ENCODE measurements at places on chromosomes 2 and 18.

DNA sequence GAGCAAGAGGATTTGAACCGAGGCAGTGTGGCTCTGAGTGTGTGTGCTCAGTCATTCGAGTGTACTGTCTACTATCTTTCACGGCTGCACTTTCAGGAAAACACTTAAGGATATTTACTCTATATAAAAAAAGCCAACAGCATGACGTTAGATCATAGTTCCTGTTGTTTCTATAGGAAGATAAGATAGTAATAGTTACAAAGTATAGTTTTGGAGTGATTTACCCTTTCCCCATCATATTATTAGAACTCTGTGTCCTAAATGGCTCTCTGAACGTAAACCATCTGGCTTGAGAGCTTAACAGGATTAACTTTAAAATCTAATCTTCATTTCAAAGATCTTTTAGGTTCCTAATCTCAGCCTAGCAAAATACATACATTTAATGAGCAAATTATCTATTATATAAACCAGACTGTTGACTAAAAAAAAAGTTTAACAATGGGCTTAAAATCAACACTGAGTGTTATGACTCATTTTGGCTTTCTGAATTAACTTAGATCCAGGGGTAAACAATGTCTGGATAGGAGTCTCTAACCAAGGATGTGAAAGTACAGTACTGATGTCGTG is 150.3 kb upstream of the DNMT3A start:
- DNase-seq = no peak

- DNase-seq = no peak
Measured at GRCh38 chr2:236177604-236177966, 9.4 kb upstream of the GBX2 start.

DNA sequence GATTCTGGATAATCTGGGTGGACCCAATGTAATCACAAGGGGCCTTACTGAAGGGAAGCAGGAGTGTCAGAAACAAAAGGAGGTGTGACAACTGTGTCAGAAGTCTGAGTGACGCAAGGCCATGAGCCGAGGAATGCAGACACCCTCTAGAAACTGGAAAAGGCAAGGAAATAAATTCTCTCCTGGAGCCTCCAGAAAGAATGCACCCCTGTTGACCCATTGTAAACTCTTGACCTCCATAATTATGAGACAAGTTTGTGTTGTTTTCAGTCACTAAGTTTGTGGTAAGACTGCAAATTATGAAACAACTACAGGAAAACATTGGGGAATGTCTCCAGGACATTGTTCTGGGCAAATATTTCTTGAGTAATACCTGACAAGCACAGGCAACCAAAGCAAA is 47.3 kb upstream of the B3GNT7 start:
- no peak for DNase-seq

GRCh38 chr2:42792087-42792582 is 248 bp downstream of the HAAO start:
- DNase-seq = no peak

DNA sequence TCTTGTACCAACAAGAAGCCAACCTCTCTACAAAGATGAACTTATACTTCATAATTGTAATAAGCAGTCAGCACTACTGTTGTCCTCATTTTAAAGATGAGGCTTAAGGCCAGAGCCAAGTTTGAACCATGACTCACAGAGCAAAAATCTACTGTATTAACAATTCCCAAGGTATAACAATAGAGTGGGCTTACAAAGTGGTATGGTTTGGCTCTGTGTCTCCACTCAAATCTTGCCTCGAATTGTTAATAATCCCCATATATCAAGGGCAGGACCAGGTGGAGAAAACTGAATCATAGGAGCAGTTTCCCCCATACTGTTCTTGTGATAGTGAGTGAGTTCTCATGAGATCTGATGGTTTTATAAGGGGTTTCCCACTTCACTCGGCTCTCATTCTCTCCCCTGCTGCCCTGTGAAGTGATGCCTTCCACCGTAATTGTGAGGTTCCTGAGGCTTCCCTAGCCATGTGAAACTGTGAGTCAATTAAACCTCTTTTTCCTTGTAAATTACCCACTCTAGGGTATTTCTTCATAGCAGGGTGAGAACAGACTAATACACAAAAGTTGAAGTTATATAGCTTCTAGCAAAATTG is 19.5 kb downstream of the MRPL44 start:
- DNase-seq = no peak

DNA sequence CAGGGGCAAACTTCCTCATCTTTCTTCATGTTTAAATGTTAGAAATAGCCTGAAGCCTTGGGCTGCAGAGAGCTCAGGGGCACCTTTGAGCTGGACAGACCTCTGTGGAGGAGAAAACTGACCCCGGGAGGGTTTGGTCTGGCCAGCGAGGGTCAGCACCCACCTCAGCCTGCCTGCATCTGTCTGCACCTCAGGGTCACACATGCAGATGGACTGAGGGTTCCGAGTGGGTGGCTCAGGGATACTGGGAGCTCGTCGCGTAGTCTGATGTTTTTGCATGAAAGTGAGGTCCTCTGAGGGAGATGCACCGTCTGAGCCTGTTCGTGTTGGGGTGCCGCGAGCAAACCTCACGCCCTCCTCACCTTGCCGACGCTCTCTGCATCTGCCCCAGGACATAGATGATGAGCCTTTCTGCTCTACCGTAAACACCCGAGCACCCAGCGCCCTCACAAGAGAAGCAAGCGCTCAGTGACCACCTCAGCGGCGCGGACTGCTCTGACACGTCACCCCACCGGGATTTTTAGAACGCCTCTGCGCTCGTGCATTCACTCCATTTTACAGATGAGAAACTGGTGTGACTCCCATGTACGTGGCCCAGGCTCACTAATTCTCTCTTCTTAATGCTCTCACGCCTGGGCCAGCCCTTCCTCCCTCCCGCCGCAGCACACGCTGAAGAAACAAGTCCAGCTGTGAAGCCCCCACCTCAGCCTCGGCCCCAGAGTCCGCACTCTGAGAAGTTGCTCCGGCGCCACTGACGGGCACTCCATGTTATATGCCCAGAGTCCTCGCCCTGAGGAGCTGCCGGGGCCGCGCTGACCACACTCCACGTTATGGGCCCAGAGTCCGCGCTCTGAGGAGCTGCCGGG is 9.5 kb downstream of the KCNG2 start:
- no peak for DNase-seq

- peak; percentile 97 for DNase-seq
Measured at GRCh38 chr2:39697454-39697853, 31.7 kb downstream of the TMEM178A start.

DNA sequence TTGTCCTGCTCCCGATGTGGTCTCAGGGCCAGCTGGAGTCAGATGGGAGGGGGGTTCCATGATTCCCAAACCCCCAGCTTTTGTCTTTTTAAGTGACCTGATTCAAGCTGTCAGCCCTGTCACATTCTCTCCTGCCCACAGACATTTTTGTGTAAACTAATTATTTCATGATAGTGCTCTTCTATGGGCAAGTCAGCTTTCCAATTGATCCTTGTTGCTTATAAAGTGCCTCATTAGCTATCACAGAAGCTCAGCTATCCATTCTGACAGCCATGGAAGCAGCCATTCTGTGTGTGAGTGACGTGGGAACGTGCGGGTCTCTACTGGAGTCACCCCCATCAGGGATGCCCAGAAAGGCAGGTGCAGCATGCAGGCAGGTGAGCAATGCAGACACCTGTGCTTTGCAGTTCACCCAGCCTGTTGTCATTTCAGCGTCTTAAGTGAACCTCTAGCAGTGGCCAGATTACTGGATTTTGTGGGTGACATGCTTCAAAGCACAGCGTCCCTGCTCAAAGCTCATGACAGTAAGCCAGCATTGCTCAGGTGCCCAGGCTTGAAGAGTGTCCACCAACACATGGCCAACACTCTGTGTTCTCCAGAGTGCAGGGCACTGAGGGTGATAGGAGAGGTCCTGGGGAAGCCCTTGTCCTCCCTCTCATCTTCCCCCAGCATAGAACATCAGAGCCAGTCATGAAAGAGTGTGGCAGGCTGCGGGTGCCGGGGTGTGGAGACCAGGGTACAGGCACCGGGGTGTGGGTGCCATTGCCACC is 162.1 kb upstream of the SH3BP4 start:
- no peak for DNase-seq

DNA sequence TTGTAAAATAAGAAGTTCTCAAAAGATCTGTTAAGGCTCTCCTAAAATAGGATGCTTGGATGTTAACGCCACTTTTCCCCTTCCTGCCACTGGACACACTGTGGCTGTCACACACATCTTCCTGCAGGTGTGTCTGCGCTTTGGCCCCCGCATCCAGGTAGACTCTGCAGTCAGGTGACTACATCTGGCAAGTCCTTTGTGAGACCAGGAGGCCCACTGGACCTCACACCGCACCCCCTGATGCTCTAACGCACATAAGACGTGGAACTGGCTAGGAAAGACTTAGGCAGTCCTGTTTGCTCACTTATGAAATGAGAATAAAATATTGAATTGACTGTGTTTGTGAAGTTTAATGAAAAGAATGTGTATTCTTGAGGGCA is 67.6 kb upstream of the PXDN start:
- DNase-seq = no peak

GRCh38 chr2:16090650-16091575 is 150.6 kb downstream of the MYCN start:
- DNase-seq = no peak

- no peak for DNase-seq
Measured at GRCh38 chr2:2719015-2719414, 387.9 kb upstream of the MYT1L start.

- DNase-seq = no peak
Measured at GRCh38 chr2:24969784-24970183, 2.0 kb downstream of the DNAJC27 start.

- no peak for DNase-seq
Measured at GRCh38 chr2:207543272-207543671, 13.5 kb downstream of the CREB1 start.

DNA sequence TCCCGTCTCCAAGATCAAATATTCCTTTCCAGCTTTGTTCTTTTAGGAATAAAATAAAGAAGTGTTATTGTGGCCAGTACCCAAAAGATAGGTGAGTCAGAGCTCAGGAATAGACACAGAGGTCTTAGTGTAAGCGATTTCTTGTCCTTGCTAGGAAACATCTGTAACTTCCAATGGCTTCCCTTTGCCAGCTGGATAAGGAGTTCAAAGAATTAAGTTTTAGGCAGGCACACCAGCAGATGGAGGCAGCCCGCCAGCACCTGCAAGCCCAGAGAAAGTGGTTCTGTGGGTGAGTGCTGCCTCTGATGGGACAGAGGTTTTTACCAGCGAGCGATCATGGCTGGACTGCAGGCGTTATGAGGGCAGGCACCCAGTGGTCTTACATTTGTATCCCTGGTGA is 125.4 kb downstream of the MGAT5 start:
- DNase-seq = no peak

DNA sequence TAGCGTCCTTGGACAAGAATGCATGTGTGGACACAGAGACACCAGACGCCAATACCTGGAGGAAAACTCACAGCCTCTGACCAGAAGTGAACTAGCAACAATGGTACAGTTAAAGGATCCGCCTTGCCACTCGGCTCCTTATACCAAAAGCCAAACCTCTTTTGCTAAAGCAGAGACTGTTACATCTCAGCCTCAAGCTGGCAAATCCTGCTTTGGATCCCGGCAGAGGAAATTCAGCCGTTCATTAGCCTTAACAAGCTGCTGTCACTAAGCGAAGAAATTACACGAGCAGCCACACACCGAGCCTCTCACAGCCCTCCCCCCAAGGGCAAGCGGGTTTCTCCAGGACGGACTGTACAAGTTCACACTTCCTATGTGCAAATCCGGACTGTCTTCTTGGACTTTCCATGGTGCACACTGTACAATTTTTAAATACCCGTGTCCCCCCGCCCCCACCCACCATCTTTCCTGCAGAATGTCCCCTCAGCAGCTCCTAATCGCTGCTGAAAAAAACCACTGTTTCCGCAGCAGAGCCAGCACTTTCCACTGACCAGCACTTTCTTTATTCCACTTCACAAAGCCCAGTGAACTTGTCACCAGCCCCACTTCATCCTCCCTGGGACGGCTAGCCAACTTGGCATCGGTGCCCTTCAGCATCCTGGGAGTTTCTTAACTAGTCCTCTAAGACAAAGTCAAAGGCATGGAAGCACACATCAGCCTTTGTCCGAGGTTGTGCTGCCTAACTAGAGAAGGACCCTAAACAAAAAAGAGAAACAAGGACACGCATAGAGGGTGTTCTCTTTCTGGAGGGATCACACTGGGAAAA is 1.5 kb downstream of the KLF7 start:
- DNase-seq = peak; percentile 25

- no peak for DNase-seq
Measured at GRCh38 chr2:69798290-69798908, 31.1 kb upstream of the GMCL1 start.

DNA sequence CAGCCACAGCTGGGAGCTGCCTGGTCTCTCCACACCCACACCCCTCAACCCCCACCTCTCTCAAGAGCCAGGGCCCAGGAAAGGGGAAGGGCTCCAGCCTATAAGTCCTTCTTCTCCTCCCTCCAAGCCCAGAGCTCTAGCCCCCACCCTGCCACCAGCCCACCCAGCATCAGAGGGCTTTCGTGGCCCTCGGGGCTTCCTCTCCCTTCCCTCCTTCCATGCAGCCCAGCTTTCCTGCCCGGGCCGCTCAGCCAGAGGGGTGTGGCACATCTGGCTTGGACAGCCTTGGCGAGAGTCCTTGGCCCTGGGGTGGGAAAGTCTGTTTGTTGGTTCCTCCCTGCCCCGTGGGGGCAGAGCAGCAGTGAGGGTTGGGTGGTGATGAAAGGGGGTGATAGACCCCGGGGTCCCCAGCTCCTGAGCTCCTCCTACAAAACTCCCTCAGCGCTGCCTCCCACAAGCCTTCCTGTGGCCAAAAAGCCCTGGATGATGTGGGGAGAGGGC is 7.0 kb downstream of the TNS1 start:
- no peak for DNase-seq

DNA sequence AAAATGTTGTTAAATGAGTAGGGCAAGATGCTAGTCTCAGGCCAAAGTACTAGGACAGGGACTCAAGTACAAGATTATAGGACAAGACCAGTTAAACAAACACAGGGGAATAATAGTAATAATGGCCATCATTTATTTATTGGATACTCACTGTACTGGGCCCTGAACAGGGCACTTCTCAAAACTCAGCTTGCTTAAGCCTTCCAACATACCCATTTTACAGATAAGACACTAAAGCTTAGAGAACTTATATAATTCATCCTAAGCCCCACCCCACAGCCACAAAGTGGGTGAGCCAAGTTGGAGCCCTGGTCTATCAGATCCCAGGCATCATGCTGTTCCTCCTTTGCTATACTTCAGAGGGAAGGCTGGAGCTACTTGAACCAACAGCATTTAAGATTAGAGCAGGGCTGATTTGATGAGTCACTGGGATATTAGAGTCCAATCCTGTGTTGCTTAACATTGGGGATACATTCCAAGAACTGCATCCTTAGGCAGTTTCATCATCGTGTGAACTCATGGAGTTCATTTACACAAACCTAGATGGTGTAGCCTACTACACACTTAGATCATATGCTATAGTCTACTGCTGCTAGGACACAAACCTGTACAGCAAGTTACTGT is 153.6 kb downstream of the MTCL1 start:
- no peak for DNase-seq
